HS-5 (cell line): ENCODE measurements at places on chromosomes 11 and 22.
A peak's percentile ranks its signal among the peaks of the same experiment; 100 is the strongest.

DNA sequence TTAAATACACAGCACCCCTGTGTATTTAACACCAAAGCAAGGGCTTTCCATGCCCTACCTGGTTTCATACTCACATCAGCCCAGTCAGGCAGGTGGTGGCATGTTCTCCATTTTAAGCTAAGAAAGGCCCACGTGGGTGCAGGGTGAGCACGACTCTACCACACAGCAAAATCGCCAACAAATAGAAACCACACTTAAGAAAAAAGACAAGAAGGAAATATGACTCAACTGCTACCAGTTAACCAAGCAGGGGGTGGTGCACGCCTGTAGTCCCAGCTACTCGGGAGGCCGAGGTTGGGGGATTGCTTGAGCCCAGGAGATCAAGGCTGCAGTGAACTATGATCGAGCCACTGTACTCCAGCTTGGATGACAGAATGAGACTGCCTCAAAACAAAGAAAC, 35.2 kb upstream of the TFIP11 start:
- DNase-seq = no peak

- DNase-seq = no peak
Measured at GRCh38 chr22:40679249-40679963, at the start of gene MCHR1. Gene MCHR1, plus strand, starts transcription at chr22:40679484. Its CDS starts 169 bp downstream, at chr22:40679653.

DNA sequence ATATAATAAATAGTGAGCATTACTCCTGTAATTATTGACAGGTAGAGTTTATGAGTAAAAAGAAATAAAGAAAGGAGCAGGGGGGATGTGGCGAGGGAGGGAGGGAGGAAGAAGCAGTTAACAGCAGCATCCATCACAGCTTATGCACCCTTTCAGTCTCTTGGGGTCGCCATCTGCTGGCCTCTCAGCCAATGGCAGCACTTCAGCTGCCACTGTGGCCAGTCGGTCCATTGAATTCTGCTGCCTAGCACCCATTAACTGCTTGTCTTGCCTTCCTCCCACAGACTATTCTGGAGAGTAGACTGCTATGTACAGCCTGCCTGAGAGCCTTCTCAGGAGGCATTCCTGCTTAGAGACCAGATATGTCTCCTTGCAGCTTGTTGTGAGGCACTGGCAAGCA, 388.3 kb downstream of the TENM4 start:
- no peak for DNase-seq

- no peak for DNase-seq
Measured at GRCh38 chr11:114472661-114473060, 33.4 kb downstream of the REXO2 start.

DNA sequence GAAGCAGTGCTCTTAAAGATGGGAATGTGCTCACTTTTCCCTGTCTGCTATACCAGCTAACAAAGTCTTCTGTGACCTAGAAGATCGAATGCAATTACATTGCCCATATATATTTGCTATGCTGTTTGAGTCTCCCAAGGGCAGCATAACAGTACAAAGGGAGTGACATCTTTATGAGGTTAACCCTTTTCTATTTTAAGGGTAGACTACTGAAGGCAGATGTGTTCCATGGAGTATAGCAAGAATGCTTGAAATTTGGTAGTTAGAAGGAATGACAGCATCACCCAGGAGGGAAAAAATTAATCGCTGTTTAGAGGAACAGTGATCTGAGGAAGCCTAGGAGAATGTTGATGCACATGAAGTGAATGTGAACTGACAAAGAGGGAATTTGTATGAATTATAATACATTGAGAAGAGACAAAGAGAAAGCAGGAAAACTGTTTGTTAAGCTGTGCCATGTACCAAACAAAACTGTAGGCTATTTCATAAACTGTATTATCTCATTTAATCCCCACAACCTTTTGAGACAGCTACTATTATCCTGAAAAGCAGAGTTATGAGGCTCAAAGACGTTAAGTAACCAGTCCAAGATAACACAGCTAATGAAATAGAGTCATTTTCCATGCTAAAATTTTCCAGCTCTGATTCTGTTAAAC, 13.0 kb downstream of the MAML2 start:
- no peak for DNase-seq

DNA sequence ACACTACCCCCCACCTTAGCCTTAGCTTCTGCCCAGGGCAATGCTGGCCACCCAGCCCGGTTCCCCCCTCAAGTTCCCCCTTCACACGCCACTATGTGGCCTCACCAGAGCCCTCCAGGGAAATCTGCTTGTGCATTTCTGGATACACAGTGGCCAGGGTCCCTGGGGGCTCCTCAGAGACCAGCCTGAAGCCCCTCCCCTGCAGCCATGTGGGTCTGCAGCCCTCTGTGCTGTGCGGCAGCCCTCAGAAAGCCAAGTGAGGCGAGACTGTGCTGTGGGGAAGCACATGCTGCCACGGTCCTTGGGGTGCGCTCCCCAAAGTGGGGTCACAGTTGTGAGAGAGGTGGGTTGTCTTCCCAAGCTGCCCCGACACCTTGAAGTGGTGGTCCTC, 2.1 kb upstream of the PLXNB2 start:
- DNase-seq = no peak

GRCh38 chr11:18365741-18366140, 28.6 kb upstream of the LDHA start:
- no peak for DNase-seq

- peak; percentile 50 for DNase-seq
Measured at GRCh38 chr11:100328626-100329340, 358.3 kb upstream of the ARHGAP42 start.

- no peak for DNase-seq
Measured at GRCh38 chr11:102911758-102912481, 37.1 kb upstream of the MMP12 start.

DNA sequence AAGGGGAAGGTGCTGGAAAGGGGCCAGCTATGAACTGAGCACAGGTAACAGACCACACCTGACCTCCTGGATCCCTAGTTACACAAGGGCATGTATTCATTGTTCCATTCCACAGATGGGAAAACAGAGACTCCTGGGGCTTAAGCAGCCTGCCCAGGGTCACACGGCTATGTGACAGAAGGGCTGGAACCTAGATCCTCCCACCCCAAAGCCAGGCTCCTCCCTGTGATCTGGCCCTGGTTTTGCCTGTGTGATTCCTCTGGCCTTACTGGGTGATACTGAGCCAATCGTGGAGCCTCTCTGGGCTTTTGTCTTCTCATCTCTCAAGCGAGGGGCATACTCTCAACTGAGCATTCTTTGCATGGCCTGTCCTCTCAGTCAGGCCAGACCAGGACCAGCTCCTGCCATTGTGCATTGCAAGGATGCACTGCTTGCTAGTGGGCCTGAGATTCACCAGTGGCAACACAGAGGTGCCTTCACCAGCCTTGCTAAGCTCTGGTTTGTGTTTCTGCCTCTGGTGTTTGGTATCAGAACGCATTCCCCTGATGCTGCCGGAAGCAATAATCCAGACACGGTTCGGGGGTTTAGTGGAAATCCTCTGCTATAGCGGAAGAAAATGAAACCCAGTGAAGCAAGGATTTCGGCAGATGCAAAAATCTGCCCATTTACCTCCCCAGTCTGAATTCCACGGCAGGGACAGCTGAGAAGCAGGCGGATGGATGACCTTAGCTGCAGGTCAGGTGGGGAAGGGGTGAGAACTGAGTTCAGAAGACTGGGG, 226.6 kb downstream of the ST3GAL4 start:
- no peak for DNase-seq

DNA sequence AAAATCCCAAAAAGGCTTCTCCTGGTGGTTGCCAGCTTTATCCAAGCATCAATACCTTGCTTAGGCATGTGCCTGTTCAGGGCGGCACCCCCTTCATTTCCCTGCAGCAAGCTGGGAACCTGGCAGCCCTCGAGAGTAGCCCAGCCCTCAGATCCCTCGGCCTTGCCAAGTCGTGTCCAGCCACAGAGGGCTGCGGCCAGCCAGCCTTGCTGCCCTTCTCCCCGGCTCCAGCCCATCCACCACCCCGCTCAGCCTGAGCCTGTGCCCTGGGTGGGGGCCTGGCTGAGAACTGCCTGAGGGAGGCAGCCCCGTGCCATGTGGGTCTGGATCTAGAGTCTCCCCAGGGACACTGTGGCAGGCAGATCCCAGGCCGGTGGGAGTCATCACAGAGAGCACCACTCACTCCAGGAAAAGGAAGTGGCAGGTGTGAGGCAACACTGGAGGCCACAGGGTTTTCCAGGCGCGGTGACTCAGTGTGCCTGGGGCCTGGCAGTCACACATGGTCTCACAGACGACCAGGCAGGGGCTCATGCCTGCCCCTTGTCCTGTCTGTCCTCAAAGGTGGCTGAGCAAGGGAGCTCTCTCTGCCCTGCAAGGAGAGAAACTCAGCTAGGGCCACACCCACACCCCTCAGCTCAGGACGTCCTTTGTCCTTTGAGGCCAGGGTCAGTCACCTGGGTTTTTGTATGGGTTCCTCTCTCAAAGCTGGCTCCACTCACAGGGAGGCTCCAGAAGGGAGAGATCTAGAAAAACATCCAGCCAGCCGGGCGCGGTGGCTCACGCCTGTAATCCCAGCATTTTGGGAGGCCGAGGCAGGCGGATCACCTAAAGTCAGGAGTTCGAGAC, 12.2 kb upstream of the CDC42BPG start:
- peak; percentile 91 for DNase-seq
